ENCODE measurements at places on chromosomes 11 and 22.

GRCh38 chr22:19115628-19116027 is 6.6 kb downstream of the DGCR2 start:
- DNase-seq: no peak

DNA sequence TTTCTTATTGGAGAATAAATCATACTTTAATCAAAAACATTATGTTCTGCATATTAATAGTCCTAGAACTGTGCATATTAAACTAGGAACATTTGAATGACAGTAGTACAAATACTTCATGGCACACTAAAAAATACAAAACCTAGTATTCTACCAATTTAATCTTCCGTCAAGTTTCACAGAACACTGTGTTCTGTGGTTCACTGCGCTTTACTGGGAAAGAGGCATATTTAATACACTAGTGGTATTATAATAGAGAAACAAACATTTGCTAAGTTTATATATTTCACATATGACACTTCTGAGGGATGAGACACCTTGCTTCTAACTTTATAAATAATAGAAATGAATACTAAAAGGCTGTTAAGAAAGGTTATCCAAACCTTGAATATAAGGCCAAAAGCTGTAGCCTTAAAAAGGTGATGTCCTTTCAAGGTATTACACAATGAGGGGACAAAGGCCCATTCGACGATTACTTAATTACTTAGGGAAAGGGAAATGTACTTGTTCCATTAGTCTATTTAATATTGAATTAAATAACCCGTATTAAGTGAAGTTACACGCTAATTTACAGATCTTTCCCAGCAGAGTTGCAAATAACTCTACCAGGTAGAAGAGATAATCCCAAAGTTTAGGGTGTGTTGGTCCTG is 48.0 kb downstream of the NARS2 start:
- DNase-seq: no peak

DNA sequence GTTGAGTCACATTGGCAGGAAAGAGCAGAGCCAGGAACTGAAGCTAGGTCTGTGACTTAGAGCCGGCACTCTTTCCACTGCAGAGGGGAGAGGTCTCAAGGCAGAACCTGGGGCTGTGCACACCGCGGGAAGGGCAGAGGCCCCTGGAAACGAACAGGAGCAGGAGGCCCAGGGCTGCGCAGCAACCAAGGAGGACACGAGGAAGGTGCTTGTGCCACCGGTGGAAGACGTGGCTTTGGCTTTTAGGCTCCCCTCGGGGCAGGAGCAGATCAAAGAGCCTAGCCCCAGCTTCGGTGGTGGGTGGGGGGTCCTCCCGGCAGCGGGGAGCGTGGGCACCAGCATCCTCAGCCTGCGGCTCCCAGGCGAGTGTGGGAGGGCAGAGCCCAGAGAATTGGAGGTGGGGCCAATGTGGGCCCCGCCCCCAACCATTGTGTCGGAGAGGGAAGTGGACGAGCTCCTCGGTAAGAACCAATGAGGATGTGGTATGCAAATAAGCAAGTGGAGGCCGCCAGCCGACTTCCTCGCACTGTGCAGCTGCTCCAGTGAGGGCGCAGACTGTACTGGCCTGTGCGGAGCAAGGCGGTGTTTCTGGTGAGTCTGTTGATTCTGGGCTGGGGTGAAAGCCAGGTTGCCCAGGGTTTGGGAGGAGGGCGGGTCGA is at the start of gene CCDC116:
CCDC116 (plus strand) TSS at position 524 of the 659 bp plus-strand sequence. CDS start 422 bp downstream, outside the sequence.
- DNase-seq: peak; percentile 66

DNA sequence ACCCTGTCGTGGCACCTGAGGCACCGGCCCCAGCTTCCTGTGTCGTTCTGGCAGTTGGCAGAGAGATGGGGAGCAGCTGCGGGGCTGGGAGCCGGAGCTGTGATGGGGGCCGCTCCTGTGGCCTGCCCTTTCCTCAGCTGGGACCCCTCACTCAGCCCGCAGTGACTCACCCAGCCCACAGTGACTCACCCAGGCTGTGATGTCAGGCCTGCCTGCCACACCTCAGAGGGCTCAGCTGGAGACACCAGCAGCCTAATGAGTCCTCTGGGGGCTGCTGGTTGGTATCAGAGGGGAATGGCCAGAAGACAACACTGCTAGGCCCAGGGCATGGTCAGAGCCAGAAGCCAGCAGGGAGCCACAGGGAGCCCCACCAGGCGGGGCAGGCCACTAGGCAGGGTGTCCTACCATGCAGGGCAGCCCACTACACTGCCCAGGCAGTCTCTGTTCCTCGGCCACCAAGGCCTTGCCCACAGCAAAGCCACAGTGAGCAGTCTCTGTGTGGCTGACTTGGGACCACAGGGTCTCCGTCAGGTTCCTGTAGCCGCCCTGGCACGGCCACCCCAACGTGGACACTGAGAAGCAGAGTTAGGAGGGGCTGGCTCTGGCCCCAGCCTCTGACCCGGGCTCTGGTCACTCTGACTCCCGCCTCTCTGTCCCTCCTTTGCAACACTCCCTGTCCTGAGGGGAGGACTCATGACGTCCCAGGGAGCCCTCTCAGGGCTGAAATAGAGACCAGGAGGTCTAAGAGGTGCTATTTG is 4.2 kb upstream of the FXYD2 start:
- DNase-seq: peak; percentile 26

GRCh38 chr22:42324990-42325710 is 54.7 kb upstream of the TCF20 start:
- peak; percentile 23 for DNase-seq

DNA sequence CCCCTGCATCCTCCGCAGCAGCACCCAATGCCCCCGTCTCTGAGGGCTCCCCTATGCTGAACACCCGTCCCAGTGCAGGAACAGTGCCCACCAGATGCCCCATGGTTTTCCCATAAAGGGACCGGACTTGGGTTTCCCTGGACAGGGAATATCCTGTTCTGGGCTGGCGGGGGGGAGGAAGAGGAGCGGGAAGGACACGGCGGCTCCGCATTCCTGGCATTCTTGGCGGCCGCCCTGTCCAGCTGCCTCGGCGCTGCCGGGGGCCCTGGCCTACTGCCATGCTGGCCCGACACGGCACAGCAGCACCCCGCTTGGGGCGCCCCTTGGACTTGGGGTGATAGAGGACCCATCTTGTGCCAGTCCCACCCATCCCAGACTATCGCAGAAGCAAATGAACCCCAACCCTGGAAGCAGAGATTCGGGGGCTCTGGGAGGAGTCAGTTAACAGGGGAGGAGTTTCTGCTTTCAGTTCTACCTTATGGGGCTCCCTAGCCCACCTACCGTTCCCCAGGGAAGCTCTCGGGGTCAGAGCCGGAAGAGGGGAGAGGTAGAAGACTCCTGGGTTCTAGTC is 23.7 kb upstream of the CBX7 start:
- DNase-seq: no peak

DNA sequence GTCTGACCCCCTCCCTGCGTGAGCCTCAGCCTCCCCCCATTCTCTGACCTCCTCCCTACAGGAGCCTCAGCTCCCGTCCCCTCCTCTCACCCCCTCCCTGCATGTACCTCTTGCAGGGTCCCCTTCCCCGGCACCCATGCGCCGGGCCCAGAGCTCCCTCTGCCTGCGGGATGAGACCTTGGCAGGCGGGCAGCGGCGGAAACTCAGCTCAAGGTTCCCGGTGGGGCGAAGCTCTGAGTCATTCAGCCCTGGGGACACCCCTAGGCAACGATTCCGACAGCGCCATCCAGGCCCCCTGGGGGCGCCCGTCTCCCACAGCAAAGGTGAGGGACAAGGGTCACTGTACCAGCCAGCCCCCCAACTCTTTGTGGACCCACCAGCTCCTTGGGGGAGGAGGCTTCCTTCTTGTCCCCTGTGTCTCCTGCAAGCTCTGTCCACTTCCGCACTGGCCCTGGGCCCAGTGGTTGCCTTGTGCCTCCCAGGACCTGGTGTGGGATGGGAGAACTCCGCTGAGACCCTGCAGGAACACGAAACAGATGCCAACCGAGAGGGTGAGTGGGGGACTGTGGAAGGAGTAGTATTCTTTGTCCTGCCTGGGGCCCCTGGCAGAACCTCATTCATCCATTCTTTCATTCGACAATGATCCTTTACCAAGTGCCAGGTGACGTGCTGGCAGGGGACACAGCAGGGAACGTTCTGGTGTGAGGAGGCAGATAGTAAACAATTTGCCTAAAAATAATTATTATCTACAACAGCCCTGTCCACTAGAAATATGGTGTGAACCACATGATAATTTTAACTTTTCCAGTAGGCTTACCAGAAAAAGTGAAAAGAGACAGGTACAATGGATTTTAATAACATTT is 3.7 kb upstream of the RPS6KA4 start:
- no peak for DNase-seq

DNA sequence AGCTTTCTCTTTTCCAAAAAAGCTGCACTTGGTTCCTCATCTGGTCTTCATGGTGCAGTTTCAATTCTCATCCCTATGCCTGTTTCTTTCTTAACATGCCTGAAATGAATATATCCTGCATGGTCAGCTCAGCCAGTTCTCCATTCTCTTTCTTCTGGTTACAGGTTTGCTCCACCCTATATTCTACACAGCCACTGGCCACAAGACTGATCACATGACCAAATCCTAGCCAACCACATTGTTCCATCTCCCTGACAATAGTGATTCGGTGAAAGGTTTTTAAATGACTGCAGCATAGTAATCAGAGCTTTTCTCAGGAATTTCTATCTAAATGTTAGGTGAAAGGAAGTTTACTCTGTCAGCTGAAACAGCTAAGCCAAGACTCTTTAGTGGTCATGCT is 891.4 kb downstream of the METTL15 start:
- no peak for DNase-seq

GRCh38 chr11:40188848-40189247 is 1270.6 kb downstream of the LRRC4C start:
- no peak for DNase-seq

DNA sequence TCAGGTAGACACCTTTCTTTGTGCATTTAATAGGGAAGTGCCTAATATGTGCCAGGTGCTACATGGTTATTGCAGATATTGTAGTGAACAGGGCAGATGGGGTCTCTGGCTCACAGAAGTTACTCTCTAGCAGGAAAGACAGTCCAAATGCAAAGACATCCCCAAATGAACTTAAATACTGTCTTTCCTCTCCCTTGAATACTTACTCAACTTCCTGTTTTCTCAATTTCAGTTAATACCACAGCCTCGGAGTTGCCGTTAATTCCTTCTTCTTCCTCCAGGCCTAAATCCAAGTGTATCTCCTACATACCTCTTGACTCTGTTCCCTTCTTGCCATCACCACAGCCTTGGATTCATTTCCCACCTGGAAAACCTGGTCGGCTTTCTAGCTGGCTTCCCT is 134.3 kb upstream of the SESN3 start:
- DNase-seq: no peak

- no peak for DNase-seq
These were observed 1130.5 kb downstream of the BRD1 start for GRCh38 chr22:48697223-48697622.

DNA sequence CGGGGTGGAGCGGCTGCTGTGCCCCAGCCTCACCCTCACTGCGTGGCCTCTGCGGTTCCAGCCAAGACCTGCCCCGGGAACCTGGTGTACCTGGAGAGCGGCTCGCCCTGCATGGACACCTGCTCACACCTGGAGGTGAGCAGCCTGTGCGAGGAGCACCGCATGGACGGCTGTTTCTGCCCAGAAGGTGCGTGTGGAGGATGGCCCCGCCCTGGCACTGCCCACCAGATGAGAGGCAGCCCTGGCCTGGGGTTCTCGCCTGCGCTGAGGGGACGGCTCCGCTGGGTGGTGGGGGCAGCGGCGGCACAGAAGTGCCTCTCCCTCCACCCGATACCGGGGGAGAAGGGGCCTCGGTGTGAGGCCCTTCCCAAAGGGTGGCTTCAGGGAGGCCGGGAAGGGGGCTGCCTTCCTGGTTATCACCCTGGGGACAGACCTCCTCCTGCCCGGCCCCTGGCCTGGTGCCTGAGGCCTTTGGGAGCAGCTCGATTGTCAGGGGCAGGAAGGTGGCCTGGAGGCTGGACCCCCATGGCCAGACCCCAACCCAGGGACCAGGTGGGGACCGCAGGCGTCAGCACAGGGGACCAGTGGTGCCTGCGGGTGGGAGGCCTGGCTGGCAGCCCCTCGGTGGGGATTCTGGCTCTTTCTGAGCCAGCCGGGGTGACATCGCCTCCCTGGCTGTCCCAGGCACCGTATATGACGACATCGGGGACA is 7.1 kb downstream of the MUC2 start:
- DNase-seq: no peak

GRCh38 chr11:30560206-30561106 is 25.7 kb downstream of the MPPED2 start:
- no peak for DNase-seq

DNA sequence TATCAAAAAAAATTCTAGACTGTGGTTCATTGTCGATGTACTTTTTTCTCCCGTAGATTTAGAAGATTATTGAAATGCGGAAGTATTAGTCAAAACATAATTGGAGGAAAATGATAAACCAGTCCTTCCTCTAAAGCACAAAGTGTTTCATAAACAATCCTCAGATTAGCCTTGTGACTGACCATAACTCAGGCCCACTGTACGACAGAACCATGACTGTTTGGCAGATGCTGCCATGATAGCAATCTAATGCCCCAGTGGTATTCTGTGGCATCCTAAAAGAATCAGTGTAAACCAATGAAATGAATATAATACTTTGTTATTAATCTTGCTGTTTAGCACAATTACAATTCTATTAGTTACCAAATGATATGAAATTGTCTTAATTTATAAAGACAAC is 127.0 kb upstream of the CTSC start:
- DNase-seq: no peak

GRCh38 chr11:6745465-6746015 is 26.2 kb downstream of the OR2AG2 start:
- no peak for DNase-seq

DNA sequence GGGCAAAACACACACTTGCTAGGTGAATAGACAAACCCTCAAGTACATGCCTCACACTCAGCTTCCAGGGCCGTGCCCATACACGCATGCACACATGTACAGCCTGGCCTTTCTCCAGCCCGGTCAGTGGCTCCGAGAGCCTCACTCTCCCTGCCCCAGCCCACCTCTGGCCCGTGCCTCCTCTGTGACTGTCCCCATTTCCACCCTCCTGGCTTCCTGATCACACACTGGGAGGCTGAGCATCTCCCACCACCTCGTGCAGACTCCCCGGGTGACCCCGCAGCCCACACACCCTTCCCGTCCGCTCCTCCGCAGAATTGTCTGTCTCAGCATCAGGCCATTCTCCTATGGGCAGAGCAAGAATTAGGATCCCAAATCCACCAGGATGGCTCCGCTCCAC is 634.1 kb downstream of the TBC1D22A start:
- no peak for DNase-seq

DNA sequence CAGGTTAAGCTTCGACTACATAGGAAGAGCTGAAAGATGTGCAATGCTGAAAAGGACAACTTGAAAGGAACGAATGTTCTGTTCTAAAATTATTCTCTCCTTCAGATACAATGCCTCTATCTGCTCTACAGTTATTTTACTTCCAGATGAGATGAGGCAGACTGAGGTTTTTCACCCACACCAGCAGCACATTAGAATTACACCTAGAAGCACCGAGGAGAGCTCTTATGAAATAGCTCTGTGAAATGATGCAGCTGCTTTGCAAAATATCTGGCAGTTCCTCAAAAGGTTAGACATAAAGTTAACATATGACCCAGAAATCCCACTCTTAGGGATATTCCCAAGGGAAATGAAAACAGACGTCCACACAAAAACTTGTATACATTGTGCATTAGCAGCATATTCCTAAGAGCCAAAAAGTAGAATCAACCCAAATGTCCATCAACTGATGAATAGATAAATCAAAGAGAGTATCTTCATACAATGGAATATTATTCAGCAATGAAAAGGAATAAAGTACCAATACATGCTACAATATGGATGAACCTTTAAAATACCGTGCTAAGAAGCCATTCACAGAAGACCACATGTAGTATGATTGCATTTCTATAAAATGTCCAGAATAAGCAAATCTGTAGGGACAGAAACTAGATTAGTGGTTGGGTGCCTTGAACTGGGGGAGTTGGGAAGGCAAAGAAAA is 34.5 kb downstream of the WT1 start:
- DNase-seq: no peak

Measured in CD4-positive, CD25-positive, alpha-beta regulatory T cell (primary cell).